OCI-LY7 (cell line): ENCODE measurements at places on chromosomes 4 and X.

DNA sequence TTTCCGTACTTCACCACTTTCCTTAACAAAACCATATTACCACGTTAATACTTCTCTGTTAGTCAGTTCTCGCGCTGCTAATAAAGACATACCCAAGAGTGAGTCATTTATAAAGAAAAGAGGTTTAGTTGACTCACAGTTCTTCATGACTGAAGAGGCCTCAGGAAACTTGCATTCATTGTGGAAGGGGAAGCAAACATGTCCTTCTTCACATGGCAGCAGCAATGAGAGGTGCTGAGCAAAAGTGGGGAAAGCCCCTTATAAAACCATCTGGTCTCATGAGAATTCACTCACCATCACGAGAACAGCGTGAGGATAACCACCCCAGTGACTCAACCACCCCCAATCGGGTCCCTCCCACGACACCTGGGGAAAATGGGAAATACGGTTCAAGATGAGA is 289.8 kb upstream of the CLNK start:
- DNase-seq: no peak

DNA sequence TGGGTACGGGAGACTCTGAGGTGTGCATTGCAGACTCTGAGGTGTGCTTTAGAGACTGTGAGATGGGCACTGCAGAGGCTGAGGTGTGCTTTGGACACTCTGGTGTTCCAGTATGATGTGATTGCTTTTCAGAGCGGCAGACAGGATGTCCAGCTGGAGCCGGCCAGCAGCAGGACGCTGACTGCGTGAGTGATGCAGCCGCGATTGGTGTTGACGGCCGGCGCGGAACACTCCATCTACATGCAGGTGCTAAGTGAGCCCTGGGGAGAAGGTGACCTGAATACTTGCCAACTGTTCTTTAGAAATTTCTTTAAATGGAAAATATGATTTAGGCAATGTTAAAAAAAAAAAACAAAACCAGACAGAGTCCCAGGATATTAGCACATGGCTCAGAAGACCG is 103.1 kb upstream of the PPP2R3B start:
- DNase-seq: no peak

DNA sequence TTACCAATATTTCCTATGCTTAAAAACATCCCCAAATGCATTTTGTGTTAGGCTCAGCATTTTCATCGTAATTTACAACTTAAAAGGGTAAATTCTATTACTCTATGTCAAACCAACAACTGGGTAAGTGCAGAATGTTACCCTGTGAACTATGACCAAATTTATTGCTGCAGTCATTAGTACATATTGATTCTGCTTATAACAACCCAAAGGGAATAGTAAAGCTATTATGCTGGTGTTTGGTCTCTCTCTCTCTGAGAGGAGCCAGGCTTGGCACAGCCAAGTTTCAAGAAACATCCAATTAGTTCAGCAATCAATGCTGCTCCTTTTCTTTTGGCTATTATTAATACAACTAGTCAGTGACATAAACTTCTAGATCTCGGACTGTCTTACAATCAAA is 747.7 kb downstream of the CENPC start:
- DNase-seq: no peak

DNA sequence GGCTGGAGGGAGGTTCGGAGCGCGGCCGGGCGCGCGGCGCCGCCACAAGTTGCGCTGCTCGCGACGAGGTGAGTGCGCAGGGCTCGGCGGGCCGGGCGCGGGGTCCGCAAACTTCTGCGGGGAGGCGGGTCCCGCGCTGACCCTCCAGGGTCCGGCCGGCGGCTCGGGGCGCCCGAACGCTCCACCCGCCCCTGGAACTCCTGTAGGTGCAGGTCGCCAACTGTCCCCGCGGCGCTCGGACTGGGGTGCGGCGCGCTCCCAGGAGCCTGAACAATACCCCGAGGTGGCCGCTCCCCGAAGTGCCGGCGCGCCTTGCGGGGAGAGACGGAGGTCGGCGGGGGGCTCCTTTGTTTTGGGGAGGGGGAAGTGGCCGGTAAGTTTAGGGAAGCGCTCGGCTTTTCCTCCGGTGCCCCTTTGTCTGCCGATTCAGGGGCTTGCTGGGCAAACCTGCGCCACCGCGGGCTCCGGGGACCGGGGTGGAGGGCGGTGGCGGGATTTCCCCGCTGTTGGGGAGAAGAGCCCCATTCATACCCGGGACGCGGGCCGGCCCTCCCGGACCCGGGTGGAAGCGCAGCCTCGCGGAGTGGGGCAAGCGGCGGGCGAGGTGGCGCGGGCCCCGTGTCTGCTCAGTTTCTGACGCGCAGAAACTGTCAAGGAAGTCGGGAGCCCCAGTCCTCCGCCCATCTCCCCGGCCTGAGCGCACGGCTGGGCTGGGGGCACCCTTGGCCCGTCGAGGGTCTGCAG is 694 bp downstream of the TBL1X start:
- DNase-seq: peak; percentile 22

GRCh38 chrX:1551959-1552546 is 15.1 kb upstream of the P2RY8 start:
- no peak for DNase-seq

- no peak for DNase-seq
Observed at GRCh38 chrX:78514852-78515251, 144.3 kb downstream of the RTL3 start.
